ENCODE measurements at places on chromosomes 1 and 21.

DNA sequence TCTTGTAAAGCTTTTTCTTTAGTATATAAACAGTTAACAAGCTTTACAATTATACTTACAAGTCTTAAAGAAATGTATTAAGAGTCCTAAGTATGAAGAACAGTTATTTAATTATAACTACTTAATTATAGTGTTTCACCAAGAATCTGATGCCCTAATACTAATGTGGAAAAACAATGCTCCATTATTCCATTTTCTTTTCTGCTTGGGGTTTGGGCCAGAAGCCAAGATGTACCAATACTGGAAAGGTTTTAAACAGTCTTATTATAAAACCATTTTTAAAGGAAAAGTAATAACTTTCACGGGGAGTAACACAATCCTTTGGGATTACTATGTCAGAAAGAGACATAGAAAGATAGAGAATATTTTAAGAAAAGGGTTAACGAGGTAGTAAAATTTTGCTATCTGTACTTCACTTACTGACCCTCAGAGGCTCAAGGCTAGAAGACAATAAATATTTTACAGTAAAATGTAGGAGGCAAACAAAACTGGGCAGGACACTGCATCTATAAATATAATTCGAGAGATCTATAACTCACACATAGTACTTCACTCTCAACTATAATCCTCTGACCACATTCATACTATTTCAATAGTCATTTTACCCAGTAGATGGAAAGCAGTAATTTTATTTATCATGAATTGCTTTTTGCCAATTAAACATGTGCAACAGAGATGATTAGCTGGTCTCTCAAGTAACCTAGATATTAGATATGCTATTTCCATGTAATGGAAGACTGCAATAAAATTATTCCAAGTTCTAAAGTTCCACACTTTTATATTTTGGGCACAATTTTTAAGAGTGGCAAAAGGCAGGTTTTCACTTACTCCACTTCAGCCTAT is 63.9 kb downstream of the LTN1 start:
- no peak for DNase-seq

- DNase-seq = no peak
Measured at GRCh38 chr1:147912553-147912952, 10.0 kb downstream of the GJA8 start.

- DNase-seq = no peak
Measured at GRCh38 chr21:31253684-31254083, 90.4 kb downstream of the TIAM1 start.

GRCh38 chr21:41956926-41957729 is 3.3 kb upstream of the C2CD2 start:
- no peak for DNase-seq

GRCh38 chr1:232899268-232899667 is 51.1 kb upstream of the NTPCR start:
- no peak for DNase-seq

GRCh38 chr1:54763816-54764132 is 549 bp downstream of the PARS2 start:
- no peak for DNase-seq

DNA sequence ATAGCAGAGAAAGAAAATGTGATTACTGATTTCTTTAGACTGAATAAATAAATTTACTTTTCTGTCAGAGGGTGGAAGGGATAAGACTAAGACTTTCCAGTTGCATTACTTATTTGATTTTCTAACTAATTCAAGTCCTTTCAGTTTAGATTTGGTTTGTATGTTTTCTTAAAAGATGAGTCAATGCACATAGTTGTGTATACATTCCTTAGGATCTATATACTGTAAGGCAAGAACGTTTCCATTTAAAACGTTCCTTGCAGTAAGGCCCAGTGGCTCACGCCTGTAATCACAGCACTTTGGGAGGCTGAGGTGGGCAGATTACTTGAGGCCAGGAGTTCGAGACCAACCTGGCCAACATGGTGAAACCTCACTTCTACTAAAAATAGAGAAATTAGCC is 14.5 kb upstream of the SERTAD4 start:
- DNase-seq = no peak

GRCh38 chr1:208055535-208055934 is 144.6 kb upstream of the CD34 start:
- no peak for DNase-seq

GRCh38 chr1:64864018-64864940 is 102.1 kb downstream of the JAK1 start:
- no peak for DNase-seq

- DNase-seq = no peak
Measured at GRCh38 chr1:204846546-204846945, 24.1 kb upstream of the NFASC start.

GRCh38 chr1:184860535-184860934 is 105.9 kb upstream of the EDEM3 start:
- no peak for DNase-seq

DNA sequence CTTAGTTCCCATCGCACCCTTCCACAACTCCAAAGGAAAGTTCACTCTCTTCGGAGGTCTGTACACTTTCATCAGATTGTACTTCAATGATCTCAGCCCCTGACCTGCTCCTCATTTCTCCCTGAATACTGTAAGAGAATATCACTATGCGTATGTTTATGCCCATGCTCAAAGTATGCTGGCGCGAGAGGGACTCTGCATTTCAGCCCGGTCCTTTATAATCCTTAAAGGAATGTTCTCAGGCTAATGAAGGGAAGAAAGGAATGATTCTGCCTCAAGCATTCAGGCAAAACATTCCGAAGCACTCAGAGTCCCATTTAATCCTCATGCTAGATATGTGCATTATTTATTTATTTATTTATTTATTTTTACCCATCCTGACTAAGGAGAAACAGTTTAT is 76.8 kb downstream of the PLD5 start:
- DNase-seq = no peak

GRCh38 chr21:14943616-14944015 is 121.2 kb downstream of the NRIP1 start:
- DNase-seq = no peak

DNA sequence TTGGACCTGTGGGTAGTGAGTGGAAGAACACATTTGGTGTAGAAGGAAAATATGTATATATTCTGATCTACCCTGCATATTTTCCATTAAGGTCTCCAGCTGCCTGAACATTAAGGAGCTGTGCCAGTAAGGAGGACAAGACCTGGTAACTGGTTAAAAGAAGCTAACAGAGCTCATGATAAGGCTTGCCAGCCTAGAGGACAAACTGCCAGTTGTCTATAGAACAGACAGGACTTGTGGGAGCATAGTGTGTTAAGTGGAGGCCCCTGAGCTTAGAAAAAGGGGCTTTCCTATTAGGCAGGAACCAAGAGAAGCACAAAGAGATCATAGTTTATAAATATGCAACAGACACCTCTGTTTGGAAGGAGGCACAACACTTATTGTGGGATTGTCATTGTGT is 23.0 kb downstream of the DNM3 start:
- DNase-seq = no peak

GRCh38 chr1:8679395-8679800 is 138.0 kb downstream of the RERE start:
- DNase-seq = no peak

- no peak for DNase-seq
Measured at GRCh38 chr1:78006521-78006920, 1.8 kb downstream of the DNAJB4 start.

GRCh38 chr1:19635646-19636045 is 8.5 kb upstream of the NBL1 start:
- no peak for DNase-seq

DNA sequence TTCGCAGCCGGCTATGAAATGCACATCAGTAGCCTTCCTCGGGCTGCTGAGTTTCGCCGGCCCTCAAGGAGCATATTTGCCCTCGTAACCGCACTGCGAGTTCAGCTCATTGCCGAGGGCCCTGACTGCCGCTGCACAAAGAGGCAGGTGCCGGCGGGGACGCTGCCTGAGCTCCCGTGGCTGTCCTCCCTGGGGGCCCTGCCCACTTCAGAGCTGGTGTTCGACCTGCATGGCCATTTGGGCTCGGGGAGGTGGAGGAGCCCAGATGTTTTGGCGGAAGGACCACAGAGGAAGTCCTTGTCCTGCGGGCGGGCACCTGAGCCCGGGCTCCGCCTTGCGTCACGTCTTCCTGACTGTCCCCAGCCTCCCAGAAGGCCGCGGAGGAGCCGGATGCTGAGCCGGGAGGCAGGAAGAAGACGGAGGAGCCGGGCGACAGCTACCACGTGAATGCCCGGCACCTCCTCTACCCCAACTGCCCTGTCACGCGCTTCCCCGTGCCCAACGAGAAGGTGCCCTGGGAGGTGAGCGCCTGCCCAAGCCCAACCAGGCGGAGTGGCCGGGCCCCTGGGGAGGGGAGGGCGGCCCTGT is 29.9 kb upstream of the LRRC3 start:
- no peak for DNase-seq

DNA sequence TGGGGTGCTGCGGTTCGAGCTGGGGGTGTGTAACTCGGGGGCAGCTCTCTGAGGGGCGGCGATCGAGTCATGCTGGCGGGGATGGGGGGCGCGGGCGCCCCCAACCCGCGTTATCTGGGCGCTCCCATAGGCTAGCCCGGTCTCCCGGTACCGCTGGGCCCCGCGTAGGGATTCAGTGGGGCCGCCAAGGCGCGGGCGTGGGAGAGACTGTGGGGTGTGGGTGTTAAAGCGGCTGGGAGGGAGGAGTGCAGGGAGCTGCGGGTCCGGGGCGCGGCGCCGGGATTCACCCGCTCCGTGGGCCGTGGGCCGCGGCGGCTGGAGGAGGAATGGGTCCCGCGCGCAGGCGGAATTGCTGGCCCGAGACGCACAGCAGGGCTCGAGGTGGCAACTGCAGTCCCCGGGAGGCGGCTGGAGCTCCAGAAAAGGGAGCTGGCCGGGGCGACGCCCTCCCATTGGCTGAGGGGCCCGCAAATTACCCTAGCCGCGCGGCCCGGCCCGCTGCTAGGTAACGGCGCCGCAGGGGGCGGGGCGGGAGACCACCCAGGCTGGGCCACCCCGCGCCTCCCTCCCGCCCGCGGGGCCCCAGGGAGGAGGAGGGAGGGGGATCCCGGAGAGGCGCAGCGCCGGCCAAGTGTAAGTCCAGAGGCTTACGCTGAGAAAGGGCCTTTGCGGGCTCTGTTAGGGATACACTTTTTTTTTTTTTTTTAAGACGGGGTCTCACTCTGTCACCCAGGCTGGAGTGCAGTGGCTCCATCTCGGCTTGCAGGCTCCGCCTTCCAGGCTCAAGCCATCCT is at the start of gene PTCH2:
Gene PTCH2 (minus strand): TSS at position 392 of the 794 bp plus-strand sequence. CDS start 321 bp downstream, at position 71.
- DNase-seq = no peak

- no peak for DNase-seq
Measured at GRCh38 chr1:107000902-107001301, 55.6 kb upstream of the PRMT6 start.

DNA sequence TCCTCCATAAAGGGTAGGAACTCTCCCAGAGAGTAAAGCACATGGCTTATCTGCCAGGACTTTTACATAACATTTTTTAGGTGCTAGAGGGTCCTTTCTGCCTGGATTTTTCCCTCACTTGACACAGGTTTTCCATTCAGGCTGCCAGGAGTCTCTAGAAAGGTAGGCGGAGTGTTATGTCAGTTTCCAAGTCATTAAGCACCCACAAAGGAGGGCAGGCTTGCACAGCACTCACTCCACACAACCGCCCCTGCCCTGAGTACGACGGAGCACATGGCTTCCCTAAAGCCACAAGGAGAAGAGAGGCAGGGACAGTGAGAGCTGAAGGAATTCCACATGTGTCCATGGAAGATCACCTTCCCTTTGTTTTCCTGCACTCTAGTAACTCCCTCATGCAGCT is 55.7 kb downstream of the CAPZB start:
- DNase-seq = no peak

GRCh38 chr21:45510466-45510955 is 31.7 kb downstream of the SLC19A1 start:
- DNase-seq = no peak

- DNase-seq = no peak
Measured at GRCh38 chr1:4837031-4837600, 182.7 kb downstream of the AJAP1 start.

- DNase-seq = no peak
Measured at GRCh38 chr1:68181165-68181556, 51.2 kb downstream of the WLS start.

GRCh38 chr1:232328486-232329102 is 301.3 kb downstream of the SIPA1L2 start:
- DNase-seq = no peak

DNA sequence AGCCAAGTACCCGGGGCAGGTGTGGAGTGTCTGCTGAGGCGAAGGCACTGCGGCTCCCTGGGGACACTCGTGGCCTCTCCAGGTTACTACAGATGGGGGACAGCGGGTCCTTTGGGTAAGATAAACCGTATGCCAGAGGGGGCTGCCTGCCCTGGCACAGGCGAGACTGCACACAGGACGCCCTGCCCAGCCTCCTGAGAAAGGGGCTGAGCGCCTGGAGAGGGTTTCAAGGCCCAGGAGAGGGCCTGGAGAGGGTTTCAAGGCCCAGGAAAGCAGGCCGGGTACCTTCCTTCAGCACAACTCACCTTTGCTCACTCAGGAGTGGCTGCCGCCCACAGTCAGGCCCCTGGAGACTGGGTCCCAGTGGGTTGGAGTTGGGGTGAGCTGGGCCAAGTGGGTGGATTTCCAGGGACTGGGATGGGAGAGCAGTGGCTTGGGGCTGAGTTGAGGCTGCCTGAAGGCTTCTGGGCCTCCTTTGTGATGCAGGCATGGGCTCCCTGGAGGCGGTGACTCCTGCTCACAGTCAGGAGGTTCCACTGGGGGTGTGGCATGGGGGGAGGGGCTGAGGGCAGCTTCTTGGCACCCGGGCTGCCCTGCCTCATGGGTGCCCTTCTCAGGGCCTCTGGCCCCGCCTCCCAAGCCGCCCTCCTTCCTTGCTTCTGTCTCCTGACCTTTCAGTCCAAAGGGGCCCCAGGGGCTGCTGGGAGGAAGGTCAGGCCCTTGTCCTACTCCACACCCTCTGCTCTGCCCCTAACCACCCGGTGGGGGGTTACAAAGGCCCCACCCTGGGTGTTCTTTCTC is at the start of gene MMEL1:
Gene MMEL1 (minus strand): TSS at position 456 of the 801 bp plus-strand sequence. CDS start 3,532 bp downstream, outside the sequence.
- no peak for DNase-seq

DNA sequence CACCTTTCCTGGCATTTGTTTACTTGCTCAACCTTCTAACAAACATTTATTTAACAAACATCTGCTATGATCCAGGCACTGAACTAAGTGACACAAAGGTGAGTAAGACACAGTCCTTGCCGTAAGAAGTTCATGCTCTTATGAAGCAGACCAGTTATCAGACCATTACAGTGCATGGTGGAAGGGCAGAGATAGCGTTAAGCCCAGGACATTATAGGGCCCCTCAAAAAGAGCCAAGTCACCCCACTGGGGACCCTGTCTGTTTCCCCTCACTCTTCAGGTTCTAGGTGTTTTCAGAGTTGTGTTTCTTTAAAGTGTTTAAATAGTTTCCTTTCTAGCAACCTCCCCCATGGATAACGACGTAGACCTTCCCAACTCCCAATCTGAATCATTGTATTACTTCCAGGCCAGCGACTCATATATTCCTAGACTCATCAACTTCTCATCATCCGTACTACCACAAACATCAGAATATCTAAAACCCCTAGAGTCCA is 39.3 kb downstream of the TCP10L start:
- no peak for DNase-seq

GRCh38 chr1:176225479-176225875 is 18.4 kb upstream of the COP1 start:
- DNase-seq = no peak

GRCh38 chr1:119141020-119141424 is 569 bp upstream of the WARS2 start:
- peak; percentile 2 for DNase-seq

Measured in stimulated activated CD4-positive, alpha-beta T cell treated with anti-CD3 and anti-CD28 coated beads, TNF-alpha, amount 100 ng/mL, for 4 hours (primary cell).